ENCODE measurements at places on chromosomes 7 and 10.

DNA sequence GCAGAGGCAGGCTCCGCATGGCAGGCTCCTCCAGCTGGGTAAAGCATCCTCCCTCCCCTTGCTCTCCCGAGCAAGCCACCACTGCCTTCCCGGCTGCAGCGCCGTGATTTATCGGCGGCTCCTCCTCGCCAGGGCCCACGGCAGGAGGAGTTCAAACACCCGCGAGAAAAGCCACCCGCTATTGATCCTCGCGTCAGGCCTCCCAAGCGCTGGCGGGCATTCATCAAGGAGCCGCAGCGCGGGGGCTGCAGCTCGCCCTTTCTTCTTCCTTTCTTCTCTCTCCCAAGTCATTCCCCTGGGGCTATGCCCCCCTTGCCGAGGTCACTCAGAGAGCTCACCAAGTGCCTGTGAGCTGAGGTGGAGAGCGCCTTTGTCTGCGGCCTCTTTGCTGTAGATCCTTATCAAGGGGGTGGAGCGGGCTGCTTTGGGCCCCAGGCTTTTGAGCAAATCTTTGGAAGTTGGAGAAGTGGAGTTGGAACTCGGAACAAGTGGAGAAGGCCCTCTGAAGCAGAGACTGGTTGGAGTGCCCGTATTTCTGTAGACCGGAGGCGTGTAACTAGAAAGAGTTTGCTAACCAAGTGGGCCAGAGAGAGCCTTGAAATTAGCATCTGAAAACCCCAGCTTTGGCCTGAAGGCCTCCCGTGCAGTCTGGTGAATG, 107.2 kb upstream of the PPIF start:
- DNase-seq, result no peak

DNA sequence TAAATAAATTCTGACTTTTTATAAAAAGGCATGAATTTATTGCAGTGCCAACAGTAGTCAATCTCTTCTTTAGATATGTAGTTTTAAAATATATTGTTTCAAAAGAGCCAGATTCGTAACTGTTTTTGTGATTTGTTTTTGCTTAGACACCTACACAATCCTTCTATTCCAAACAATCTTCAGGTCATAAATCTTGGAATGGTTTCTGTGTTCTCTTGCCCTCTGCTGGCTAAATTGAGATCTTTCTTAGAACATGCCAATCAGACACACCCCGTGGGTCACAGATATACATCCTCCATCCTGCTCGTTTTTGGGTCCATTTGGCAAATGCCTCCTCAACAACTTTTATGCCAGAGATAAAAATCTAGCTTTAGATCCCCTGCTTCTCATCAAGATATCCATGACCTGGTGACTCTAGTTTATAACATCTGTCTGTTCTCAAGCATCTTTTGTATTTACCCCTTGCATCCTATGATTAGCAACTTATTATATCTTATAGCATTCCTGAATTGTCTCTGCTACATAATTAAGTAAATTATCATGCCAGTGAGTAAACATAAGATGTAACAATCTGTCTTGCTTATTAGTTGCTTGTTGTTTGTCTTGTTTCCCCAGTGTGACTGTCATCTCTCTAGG, 35.3 kb upstream of the IFRD1 start:
- no peak for DNase-seq

DNA sequence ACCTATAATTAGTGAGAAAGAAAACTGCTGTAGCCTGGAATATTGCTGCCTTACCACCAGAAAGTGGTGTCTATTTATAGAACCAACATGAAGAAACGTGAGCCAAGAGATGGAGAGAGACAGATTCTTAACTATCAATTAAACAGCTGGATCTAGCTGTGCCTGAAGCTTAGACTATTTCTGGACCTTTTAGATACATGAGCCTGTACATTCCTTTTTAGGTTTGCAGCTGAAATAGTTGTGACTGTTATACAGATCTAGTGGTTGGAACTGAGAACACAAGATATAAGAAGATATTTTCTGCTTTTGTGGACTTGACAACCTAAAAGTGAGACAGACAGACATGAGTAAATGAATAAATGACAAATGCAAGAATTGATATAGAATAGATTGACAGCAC, 73.4 kb downstream of the CDK14 start:
- DNase-seq, result no peak

- no peak for DNase-seq
Observed at GRCh38 chr10:49157229-49157628, 23.4 kb upstream of the FAM170B start.

GRCh38 chr10:129483430-129484010, 16.5 kb downstream of the MGMT start:
- no peak for DNase-seq

- no peak for DNase-seq
Observed at GRCh38 chr10:37240223-37240622, 114.8 kb downstream of the ANKRD30A start.

DNA sequence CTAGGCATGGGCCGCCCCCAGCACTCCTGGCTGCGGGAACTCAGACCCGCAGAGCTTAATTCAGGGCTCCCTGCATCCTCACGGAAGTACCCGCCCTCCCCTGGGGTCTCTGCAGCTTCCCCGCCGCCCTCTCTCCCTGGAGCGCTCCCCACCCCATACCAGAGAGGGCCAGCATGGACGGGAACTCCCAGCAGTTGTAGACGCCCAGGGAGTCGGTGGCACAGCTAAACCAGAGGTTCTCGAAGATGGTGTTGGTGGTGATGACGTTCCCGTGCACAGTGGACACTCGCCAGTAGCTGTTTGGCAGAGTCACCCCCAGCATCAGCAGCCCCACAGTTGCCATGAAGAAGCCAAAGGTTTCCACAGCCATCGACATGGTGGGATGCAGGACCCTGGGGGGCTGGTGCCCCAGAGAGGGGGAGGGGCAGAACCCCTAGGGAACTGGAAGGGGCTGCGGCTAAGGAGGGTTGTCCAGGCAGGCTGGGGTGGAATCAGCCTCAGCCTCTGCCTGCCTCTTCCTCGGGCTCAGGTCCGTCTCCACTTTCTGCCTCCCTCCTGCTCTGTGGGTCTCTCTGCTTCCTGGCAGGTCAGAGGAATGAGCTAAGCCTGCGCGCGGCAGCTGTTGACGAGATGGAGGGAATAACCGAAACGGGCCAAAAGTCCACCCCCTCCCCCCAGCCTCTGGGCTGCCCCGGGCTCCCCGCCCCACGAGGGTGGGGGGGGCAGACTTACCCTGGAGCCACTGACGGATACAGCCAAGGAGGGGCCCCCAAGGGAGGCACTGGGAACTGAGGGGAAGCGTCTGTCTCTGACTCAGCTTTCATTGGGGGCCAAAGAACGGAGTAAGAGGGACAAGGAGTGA, at the start of gene CLDN15:
Gene CLDN15 (minus strand): TSS at position 597 of the 862 bp plus-strand sequence. CDS start 221 bp downstream, at position 376.
- DNase-seq, result no peak

GRCh38 chr10:128035557-128035973, 90.7 kb downstream of the MKI67 start:
- DNase-seq, result peak; percentile 44

GRCh38 chr7:53350241-53350640, 314.8 kb downstream of the POM121L12 start:
- DNase-seq, result no peak

DNA sequence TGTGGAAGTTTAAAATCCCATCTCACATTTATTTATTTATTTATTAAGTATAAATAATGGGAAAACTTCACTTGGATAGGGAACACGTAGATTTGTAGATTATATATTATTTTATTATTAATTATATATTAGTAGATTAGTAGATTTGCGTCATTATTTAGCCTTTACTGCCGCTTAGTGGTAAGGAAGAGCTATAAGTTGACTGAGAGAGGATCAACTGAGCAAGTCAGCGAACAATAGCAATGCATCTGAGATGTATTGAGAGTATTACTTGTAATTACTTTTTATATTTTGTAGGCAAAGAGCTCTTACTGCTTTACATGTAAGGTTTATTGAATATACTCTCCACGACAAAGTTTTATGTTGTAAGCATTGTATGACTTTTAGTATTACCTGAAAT, 244.5 kb upstream of the ANKRD30A start:
- DNase-seq, result no peak

- DNase-seq, result no peak
Observed at GRCh38 chr7:140214075-140214684, 37.4 kb upstream of the KDM7A start.

DNA sequence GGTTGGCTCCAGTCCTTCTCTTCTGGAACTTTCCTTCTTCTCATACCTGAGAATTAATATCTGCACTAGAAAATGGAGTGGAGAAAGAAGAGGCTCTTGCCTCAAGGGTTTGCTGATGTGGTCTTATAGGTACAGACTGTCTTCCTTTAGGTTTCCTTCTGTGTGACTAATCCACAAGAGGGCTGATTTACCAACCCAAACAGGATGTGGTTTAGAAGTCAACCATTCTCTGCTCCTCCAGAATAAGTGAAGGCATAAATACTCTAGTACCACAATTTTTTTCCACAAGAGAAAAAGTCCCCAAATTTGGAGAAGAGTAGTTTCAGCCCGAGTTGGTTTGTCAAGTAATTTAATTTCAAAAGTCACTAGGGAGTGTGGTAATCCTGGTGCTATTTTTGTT, 85.8 kb downstream of the NRP1 start:
- no peak for DNase-seq

- DNase-seq, result no peak
Observed at GRCh38 chr10:34462993-34463392, 352.1 kb downstream of the PARD3 start.

- DNase-seq, result no peak
Observed at GRCh38 chr10:97511711-97512440, 13.2 kb downstream of the UBTD1 start.

- DNase-seq, result no peak
Observed at GRCh38 chr10:71320592-71320991, 1.5 kb downstream of the SLC29A3 start.

DNA sequence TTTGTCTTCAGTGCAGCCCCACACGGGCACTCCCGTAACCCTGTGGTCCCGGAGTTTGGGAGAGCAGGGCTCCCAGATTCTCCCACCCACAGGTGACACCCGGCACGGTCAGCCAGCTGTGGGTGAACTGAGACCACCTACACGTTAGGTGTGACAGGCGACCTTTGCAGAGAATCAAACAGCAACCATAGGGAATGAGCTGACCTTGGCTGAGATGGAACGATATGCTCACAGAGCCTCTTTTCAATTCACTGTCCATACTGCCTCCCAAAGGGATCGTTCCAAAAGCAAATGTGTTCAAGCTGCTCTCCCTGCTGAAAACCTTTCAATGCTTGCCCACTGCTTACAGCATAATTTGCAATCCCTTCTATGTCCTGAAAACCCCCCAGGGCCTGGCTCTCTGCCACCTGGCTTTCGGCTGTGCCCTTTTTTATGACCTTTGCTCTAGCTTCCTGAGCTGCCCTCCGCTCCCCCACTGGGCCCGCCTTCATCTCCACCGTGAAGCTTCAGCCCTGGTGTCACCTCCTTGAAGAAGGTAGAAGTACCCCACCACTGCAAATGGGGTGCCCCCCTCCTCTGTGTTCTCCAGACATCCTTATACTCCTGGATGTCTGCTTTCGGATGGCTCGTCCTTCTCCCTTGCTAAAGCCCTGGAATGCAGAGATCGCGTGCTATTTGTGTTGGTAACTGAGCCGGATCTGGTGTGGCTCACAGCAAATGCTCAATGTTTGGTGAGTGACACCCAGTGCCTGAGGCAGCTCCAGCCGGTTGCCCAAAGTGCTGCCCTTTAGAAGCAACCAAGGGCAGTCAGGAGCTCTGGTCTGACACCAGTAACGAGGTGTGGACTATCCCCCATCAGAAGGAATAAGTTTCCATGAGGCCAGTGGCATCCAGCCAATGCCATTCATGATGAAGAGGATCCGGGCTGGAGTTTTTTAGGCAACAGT, 90.4 kb downstream of the KIAA1549 start:
- no peak for DNase-seq

- no peak for DNase-seq
Observed at GRCh38 chr7:106593028-106593417, 67.9 kb downstream of the CCDC71L start.

- no peak for DNase-seq
Observed at GRCh38 chr10:55091691-55092328, 290.8 kb upstream of the PCDH15 start.

DNA sequence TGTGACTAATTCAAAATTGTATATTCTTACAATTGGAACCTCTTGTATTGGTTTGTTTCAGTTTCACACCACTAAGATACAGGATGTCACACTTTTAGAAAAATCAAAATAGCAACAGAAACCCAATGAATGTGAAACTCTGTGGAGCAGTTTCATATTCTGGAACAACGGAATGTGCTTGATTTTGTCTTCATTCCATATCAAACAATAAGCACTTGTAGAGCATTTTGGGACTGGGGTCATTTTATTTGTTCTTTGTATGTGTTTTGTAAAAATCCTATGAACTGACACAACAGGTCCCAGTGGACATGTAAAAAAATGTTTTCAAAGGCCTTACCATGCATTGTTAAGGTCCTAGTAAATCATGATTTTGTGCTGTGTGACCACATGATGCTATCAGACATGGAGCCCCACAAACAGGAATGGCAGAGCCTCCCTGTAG, 123.1 kb downstream of the DKK1 start:
- DNase-seq, result no peak

- DNase-seq, result peak; percentile 79
Observed at GRCh38 chr7:99142727-99143520, 984 bp downstream of the SMURF1 start.

DNA sequence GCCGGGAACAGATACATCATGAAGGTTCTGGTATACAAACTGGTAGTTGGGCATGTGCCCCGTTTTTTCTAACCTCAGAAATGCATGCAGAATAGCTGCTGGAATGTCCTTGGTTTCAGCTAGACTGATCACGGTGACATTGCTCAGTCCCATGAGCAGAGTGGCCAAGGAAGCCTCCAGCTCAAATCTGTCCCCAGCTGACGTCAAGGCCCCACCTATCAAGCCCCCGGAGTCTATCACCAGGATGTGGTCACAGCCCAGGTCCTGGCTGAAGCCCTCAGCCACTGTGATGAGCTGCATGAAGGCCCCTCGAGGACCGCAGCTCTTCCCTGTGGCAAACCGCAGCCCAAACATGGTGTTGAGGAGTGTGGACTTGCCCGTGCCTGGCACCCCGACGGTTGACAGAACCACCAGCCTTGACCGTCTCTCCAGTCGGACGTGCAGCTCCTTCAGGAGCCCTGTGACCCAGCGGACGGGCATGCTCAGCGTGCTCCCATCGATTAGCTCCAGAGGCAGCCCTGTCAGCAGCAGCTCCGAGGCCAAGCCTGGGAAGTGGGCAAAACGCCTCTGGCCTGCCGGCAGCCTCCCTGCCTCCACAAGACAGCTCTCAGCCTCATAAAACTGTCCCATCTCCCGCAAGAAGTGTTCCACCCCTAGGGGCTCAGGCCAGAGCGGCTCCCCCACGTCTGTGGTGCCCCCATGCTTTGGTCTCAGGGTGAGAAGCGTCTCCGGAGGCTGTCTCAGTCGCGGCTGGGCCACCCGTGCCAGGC, 7.8 kb upstream of the MRPS24 start:
- no peak for DNase-seq

DNA sequence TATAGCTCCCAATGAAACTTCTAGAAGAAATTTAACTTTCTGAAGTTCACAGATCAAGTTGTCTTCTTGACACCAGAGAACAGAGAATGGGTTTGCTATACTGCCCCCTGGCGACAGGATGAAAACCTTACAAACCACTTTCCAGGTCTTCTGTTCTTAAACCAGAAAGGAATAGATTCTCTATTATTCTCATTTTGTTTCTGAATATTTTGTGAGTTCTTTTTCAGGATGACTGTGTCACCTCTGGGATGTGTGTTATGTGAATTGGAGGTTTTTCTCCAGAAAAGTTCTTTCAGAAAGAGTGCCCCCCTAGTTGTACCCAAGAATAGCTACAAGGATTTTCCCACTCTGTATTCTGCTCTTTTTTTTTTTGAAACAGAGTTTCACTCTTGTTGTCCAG, 6.3 kb downstream of the IFT22 start:
- peak; percentile 28 for DNase-seq

Measured in activated T-helper 1 cell treated with anti-CD3 and anti-CD28 coated beads, Interleukin-2, amount 50 U/mL, for 16 hours (primary cell).